ENCODE measurements at places on chromosomes 12 and 14. TPM values are rescaled to one million over a fixed set of nuclear protein-coding genes. Genes with fewer than 3 reads are reported as not detected.

The TMEM253 gene
- 1.0 TPM for polyA plus RNA-seq

The PTGER2 gene
- polyA plus RNA-seq: 7.0 TPM

The KLHDC1 gene
- 6.4 TPM for polyA plus RNA-seq

The LPAR5 gene
- 1.0 TPM for polyA plus RNA-seq

The CLEC4C gene
- polyA plus RNA-seq: not detected

The SLCO1B1 gene
- polyA plus RNA-seq: not detected

The CABP1 gene
- polyA plus RNA-seq: 5.6 TPM

The MYO1H gene
- polyA plus RNA-seq: 0.86 TPM

The KRT8 gene
- polyA plus RNA-seq: 195 TPM

The SLC4A8 gene
- 3.8 TPM for polyA plus RNA-seq

The GPR84 gene
- 0.10 TPM for polyA plus RNA-seq

The OLR1 gene
- 1.2 TPM for polyA plus RNA-seq

GRCh38 chr12:74988156-74988555 lies 221.5 kb downstream of the KCNC2 start:
- DNase-seq: no peak

GRCh38 chr14:90533591-90534021 lies 136.8 kb downstream of the CALM1 start:
- DNase-seq: no peak

DNA sequence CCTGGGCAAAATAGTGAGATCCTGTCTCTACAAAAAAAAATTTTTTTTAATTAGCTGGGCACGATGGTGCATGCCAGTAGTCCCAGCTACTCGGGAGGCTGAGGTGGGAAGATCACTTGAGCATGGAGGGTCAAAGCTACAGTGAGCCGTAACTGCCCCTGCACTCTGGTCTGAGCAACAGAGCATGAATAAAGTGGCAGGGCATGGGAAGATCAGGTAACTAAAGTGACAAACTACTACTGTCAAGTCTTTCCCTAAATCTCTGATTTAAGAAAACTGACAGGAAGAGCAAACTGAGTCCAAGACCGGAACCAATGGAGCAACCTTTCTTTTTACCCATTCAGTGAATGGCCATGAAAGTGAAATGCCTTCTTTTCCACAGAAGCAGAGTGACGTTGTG lies 10.8 kb downstream of the DCAF5 start:
- no peak for DNase-seq

DNA sequence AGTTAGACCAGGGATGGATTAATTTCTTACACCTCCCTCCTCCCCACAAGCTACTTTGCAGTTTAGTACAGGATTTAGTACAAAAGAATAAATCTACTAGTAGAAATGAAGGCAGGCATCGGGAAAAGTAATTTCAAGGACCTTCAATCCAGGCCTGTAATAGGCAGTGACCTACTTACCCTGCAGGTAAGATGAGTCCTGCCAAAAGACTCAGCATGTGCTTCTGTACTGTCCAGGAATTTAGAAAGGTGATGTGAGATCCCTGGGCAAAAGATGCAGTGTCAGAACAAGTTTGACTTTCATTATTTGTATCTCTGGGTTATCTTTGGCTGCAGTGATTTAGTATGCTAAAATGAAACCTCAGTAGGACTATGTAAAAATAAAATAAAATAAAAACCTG lies 403.0 kb downstream of the NOVA1 start:
- no peak for DNase-seq

DNA sequence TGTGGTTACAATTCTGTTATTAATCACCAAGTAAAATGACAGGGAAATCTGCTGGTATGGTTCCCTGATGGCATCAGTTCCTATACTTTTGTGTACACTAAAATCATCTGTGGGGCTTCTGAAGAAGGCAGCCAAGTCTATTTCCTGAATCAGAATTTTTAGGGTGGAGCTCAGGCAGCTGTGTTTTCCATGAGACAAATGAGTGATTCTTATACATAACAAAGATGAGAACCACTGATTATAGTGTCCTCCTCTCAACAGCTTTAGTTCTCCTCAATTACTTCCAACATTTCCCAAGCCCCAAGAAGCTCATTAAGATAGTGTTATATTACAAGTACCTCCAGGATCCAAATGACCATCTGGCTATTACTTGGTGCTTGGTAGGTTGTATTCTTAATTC lies 64.5 kb upstream of the USP44 start:
- no peak for DNase-seq

DNA sequence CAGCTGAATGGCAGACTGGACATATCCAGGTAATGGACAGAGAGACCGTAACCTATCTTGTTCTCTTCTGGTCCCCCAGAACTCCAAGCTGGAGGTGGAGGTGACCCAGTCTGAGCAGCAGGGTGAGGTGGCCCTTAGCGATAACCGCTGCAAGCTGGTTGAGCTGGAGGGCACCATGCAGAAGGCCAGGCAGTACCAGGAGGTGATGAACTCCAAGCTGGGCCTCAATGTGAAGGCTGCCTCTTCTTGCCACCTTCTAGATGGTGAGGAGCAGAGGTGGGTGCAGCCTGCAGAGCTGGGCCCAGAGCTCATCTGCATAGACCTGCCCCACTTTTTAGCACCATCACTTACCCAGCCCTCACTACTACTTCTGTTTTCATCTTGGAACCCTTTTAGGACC lies 7.2 kb upstream of the KRT86 start:
- no peak for DNase-seq

- DNase-seq: no peak
Observed at GRCh38 chr12:125988545-125988944, 923.3 kb downstream of the AACS start.

- no peak for DNase-seq
Observed at GRCh38 chr14:56816574-56817391, 6.5 kb upstream of the OTX2 start.

GRCh38 chr12:5710260-5710878 lies 234.7 kb downstream of the ANO2 start:
- DNase-seq: no peak

DNA sequence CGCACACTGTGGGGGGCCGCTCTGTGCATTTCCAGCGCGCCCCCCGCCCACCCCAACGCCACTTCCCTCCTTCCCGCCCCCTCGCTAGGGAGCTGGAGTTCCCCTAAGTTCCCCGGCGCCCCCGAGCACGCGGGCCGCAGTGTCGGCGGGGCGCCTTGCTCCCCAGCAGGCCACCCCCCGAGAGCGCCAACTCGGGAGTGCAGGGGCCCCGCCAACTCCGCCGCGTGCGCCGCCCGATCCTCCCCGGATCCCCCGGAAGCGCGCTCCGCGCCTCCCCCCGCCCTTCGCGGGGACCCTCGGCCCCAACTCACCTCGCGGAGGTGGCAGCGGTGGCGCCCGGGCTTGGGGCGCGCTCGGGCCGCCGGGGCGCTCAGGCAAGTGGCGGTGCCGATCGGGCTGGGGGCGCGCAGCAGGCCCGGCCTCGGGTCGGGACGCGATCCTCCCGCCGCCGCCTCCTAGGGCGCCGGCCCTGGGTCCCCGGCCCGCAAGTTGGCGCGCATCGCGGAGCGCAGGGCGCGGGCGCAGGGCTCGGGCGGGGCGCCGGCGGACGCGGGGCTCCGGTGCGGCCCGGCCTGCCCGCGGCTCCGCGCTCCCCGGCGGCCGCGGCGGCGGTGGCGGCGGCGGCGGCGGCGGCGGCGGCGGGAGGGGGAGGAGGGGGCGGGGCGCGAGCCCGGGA lies at the start of gene NCOR2:
Gene NCOR2 (minus strand): TSS at position 616 of the 676 bp plus-strand sequence. CDS start 72,361 bp downstream, outside the sequence.
- DNase-seq: no peak

DNA sequence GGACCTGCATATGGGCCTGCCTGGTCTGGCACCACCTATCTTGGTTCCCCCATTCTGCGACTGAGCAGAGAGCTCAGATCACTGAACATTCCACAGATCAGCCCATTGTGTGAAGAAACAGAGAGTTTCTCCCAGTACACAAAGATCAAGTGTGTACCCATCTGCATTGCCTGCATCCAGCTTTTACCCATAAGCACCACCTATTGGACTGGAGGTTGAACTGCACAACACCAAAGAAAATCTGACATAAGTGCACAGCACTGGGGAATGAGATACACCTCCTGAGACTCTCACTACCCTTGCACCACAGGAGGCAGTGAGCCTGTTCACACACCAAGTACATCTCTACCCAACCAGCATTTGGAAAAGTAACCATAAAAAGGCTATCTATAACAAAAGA lies 362.6 kb upstream of the CLEC14A start:
- DNase-seq: no peak

DNA sequence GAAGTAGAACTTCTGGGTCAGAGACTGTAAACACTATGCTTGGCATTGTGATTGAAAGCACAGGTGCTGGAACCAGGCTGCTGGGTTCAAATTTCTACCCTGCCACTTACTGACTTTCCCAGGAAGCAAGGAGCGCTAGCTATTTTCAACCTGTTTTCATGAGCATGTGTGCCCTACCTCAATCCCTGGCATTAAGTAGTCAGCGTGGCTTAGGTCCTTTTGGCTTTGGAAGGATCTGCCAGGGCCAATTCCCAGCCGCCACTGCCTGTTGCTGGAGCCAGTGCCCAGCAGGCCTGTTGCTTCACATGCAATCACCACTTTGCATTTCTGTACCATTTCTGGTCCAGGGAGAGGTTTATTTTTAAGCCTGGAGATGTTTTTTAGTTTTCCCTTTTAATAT lies 196.3 kb downstream of the TRHDE start:
- DNase-seq: no peak

GRCh38 chr14:70045844-70046535 lies 142.8 kb downstream of the SLC8A3 start:
- DNase-seq: peak; percentile 17

DNA sequence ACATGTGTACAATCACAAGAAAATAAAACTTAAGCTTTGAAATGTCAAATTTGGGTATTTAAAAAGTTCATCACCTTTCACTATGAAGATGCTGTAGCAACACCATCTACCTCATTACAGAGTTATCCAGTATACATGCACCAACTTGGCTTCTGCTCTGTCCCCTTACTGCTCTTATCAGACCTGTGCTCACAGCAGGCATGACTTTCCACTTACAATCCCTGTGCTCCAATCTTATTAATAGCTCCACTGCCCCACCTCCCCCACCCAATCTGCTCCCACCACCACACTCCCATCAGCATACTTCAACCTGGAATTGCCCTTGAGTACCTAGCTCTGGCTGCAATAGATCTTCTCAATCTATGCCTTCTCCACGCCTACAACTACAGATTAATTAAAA lies 13.3 kb downstream of the GALC start:
- DNase-seq: no peak

DNA sequence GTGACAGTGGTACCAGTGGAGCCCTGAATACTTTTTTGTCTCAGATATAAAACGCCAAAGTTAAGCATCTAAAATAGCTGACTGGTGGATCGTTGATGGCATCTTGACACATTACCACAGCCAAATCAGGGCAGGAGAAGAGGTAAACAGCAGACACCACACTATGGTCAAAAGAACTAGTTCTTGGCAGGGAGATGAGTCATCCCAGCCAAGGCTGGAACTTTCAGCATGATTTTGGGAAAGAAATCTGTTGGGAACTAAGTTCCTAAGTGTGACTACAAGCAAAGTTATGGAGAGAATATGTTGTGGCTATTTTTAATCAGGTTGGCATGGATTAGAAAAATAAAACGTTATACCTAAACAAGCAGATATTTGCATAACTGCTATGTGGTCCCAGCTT lies 36.9 kb downstream of the LGR5 start:
- DNase-seq: no peak

DNA sequence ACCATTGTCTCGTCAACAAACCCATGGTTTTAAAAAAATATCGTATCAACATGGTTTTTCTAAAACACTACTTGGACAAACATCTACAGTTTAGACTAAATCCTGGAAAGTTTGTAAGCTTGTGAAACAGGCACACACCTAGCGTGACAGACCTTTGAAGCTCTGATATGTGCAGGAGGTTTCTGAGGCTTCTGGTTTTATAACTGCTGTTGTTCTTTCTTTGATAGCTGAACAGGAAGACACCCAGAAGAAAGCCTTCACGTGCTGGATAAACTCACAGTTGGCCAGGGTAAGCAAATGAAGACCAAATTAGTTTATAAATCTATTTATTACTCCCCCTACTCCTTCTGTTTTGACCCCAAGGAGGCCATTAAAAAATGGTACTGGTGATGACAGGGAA lies 87.6 kb downstream of the SYNE2 start:
- no peak for DNase-seq

DNA sequence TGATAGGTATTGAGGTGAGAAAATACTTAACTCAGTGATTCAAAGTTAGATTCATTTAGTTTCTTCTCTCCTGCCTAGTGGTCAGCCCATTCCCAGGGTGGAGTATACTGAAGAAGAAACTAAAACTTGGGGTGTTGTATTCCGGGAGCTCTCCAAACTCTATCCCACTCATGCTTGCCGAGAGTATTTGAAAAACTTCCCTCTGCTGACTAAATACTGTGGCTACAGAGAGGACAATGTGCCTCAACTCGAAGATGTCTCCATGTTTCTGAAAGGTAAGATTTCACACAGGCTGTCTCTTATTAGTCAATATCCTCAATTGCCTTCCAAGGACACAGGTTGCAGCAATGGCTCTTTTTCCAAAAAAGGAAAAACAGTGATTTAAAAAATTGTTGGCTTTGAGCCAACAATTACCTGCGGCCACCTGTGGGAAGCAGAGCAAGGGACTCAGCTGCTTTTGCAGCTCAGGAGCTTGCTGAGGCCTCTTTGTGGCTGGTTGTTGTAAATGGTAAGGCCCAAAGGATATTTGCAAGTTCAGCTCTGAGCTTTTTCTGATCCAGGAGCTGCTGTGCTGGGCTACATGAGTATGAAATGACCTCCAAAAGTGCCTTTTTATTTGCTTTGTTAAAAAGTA lies 33.9 kb downstream of the TPH2 start:
- no peak for DNase-seq

- no peak for DNase-seq
Observed at GRCh38 chr14:67228325-67228984, 12.8 kb upstream of the PALS1 start.

DNA sequence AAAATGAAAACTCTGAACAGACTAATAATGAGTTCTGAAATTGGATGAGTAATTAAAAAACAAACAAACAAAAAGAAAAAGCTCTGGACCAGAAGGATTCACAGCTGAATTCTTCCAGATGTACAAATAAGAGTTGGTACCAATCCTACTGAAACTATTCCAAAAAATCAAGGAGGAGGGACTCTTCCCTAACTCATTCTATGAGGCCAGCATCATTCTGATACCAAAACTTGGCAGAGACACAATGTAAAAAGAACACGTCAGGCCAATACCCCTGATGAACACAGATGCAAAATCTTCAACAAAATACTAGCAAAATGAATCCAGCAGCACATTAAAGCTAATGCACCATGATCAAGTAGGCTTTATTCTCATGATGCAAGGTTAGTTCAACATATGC lies 183.9 kb upstream of the CNOT2 start:
- no peak for DNase-seq

GRCh38 chr12:104643819-104644669 lies 187.3 kb downstream of the CHST11 start:
- DNase-seq: no peak

DNA sequence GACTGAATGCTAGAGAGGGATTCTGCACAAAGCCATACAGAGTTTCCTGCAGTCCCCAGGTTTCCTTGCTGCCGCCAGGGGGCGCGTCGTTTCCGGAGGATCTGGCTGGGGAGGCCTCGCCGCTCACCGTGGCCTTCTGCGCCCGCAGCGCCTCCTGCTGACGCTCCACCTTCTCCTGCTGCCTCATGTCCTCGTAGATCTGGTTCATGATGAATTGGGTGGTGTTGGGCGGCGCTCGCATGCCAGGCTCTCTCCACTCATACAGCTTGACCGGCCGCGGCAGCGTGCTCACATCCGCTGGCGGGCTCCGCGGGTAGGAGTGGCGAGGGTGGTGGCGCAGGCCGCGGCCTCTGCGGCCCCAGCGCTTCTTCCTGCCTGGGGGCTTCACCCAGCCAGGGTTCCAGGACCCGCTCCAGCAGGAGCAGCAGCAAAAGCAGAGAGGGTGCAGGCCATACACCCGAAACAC lies 987 bp downstream of the CCER1 start:
- DNase-seq: no peak
